ENCODE measurements at places on chromosomes 12 and 14. TPM values are rescaled to one million over a fixed set of nuclear protein-coding genes. Genes with fewer than 3 reads are reported as not detected.

The AQP2 gene
- not detected for total RNA-seq

GRCh38 chr12:62537551-62537950 is 70.9 kb downstream of the MON2 start:
- DNase-seq, result no peak

The HOXC5 gene
- not detected for total RNA-seq

The RTN1 gene
- not detected for total RNA-seq

GRCh38 chr14:63186453-63186852 is 17.8 kb upstream of the RHOJ start:
- no peak for DNase-seq

The SLC39A9 gene
- 76.9 TPM for total RNA-seq

The RIMBP2 gene
- total RNA-seq, result not detected

DNA sequence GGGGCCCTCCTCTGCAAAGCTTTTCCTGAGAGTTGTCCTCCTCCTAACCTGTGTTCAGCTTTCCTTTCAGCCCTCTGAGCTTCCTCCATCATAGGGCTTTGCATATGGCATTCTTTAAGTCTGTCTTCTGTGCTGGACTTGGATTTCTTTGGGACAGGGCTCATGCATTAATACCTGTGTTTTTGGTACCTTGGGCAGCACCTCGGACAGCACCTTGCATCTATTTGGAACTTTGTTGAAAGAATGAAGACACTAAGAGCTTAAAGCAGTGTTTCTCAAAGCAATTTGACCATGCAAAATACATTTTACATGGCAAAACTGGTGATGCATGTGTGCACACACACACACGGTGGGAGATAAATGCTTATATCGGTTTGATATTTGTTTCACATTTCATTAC is 115.0 kb upstream of the SRRM4 start:
- no peak for DNase-seq

DNA sequence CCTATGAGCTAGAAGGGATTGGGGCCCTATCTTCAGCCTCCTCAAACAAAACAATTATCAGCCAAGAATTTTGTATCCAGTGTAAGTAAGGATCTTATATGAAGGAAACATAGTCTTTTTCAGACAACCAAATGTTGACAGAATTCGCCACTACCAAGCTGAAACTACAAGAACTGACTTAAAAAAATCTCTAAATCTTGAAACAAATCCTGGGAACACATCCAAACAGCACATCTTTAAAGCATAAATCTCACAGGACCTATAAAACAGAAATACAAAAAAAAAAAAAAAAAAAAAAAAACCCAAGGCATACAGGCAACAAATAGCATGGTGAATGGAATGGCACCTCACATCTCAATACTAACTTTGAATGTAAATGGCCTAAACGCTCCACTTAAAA is 41.3 kb upstream of the LMNTD1 start:
- DNase-seq, result no peak

The RNASE1 gene
- not detected for total RNA-seq

- no peak for DNase-seq
Observed at GRCh38 chr14:44898551-44898950, 63.2 kb downstream of the KLHL28 start.

GRCh38 chr14:69363964-69364363 is 34.1 kb downstream of the ERH start:
- DNase-seq, result no peak

GRCh38 chr12:56486694-56487093 is 1.3 kb downstream of the GLS2 start:
- DNase-seq, result no peak

The PZP gene
- not detected for total RNA-seq

GRCh38 chr14:92937051-92937937 is 14.3 kb downstream of the CHGA start:
- no peak for DNase-seq

The CCDC197 gene
- not detected for total RNA-seq

GRCh38 chr14:91300957-91301356 is 56.5 kb upstream of the GPR68 start:
- no peak for DNase-seq

The PARP2 gene
- 25.3 TPM for total RNA-seq

The AICDA gene
- total RNA-seq, result not detected

DNA sequence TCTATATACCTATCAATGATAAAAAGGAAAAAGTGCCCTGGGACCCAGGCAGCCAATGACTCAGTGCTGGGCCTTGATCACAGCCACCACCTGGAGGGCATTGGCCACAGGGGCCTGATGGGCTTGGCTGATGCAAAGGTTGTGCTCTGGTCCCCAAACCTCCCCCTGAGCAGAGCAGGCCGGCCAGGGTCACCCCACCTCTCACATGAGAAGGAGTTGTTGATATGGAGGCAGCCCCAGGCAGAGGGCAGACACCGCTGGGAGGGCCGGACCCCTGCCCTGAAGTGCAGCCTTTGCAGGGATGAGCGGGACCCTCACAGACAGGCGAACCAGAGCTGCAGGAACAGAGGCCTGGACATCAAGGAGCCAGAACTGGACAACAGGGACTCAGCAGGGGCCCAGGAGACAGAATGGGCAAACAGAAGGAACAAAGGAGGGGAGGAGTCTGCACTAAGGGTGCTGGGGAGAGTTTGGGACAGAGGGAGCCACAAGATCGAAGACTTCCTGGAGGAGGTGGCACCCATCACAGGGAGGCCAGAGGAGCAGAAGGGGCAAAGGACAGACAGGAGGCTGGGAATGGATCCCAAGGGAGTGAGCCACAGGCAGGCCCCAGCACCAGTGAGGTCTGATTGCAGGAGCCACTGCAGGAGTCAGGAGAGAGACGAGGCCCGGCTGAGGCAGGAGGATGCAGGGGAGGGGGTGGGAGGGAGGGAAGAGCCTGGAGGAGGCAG is 105.0 kb downstream of the TNFAIP2 start:
- DNase-seq, result no peak

DNA sequence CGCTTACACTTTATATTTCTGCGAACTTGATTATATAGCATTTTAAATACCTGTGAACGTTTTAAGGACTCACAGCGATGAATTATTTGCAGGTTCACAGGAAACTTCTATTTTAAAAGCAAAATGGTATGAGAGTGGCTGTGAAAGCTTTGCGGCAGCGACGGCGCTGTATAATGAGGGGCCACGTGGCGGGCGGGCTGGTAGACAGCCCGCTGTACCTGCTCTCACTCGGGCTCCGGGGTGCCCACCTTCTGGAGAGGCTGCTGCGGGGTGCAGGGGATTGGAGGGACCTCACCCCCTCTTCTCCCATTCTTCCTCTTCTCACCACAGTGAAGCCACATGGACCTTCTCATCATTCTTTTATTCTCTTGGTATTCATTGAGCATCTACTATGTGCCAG is 164.2 kb upstream of the MYL2 start:
- DNase-seq, result no peak

DNA sequence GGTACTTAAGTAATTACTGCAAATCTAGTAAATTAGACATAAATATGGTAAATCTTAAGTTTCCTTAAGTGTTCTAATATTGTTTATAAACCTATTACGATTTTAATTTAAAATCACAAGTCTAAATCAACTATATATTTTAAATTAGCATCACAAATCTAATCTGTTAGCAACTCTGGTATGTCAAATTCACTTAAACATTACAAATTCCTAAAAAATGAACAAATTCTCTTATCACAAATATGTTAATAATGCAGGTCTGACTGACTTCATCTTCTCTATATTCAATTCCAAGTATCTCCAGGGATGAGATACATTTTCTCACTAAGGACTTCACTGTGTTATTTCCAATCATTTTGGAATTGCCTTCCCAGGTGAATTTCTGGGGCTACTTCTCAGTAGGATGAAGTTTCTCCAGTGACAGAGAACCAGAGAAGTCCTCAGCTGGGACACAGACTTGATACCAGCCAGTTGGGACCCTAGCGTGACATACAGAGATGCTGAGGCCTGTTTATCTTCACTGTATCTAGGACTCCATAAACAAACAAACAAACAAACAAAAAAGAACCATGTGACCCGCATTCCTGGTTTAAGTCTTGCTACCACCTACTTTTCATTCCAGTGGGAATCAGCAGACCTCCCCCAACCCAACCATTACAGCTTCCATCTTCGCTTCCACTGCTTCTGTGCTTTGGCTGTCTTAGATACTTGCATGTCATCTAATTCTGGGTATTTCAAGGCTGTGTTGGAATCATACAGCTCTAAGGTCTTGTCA is 21.8 kb downstream of the CFAP251 start:
- DNase-seq, result no peak

The ACOT6 gene
- total RNA-seq, result not detected

DNA sequence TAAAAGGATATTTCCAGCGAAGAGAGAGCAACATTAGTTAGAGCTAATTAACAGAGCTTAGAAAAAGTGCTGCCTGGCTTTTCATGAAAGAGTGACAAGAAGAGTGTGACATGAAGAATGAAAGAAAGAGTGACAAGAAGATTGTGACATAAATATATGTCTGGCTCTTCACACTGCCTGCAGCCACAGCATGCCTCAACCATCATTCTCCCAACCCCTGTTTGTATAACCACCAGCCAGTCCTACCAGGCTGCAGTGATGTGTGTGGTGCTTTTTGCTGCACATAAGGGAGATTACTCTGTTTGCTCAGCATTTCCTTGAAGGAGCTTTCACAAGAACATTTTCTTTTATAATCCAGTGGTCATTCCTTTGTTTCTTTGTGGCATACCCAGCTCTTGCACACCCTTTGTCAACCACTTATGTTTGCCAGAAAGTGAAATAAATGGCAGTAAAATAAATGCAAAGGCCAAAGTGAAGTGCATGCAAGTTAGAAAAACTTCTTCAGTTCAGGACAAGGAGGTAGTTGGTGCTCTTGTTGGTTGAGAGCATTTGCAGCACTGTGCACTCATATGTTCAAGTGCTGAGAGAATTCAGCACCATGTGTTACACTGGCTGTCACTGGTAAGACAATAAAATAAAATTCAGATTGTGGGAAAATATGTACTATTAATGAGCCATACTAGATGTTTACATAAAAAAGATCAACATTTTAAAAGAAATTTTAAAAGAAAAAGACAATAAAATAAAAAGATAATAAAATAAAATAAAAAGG is 50.6 kb downstream of the KIF21A start:
- no peak for DNase-seq

- DNase-seq, result no peak
Observed at GRCh38 chr14:22769369-22769768, 2.9 kb downstream of the OXA1L start.

DNA sequence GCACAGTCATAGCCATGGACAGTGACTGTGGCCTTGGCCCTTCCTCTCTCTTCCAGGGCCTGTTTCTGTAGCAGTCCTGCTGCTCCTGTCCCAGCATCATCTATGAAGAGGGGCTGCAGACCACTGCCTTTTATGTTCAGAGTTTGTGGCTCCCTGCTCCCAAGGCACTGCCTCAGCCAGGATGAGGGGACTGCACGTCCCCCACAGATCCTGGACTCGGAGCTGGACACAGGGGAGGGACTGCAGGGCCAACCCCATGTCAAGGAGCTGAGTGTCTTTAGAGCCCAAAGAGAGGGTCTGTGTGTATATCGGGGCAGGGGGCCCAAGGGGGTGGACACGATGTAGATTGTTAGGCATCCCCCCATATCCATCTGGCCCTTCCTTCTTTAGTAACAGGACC is 60.6 kb upstream of the DIO3 start:
- DNase-seq, result no peak

The TXNDC16 gene
- 21.5 TPM for total RNA-seq

GRCh38 chr12:130576371-130576816 is 139.7 kb downstream of the RIMBP2 start:
- no peak for DNase-seq

DNA sequence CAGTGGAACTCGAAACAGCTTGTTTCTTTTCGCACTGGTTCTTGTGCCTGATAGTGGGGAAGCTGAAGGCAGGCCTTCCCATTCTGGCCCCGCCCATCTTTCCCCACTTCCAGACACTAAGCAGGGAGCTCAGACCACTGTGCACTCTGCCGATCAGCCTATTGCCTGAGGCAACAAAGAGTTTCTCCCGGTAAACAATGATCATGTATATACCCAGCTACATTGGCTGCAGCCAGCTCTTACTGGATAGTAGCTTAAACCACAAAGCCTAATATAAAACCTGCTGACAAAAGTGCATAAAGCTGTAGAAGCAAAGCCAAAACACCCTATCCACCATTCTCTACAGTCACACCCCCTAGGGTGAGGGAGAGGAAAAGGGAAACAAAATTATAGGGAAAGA is 24.7 kb upstream of the GLIPR1 start:
- no peak for DNase-seq
